Fibroblast of the aortic adventitia (primary cell): ENCODE measurements at places on chromosomes 1 and 21. TPM values are rescaled to one million over a fixed set of nuclear protein-coding genes. Genes with fewer than 3 reads are reported as not detected.

DNA sequence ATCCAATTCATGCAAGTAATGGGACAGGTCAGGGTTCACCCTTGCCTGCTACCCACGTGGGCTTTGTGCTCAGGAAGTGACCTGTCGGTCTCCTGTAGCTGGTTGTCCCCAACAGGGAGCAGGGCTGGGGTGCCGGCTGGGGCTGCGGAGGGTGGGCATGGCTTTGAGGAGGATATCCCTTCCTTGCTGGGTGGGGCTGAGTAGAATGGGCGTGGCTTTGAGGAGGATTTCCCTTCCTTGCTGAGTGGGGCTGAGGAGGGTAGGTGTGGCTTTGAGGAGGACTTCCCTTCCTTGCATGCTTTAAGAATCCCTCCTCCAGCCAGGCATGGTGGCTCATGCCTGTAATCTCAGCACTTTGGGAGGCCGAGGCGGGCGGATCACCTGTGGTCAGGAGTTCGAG lies 151.3 kb downstream of the CLIC6 start:
- DNase-seq, result no peak

- peak; percentile 99 for DNase-seq
Observed at GRCh38 chr1:31701091-31701736, 2.6 kb downstream of the COL16A1 start.

- no peak for DNase-seq
Observed at GRCh38 chr1:151868486-151868885, 15.0 kb upstream of the THEM5 start.

DNA sequence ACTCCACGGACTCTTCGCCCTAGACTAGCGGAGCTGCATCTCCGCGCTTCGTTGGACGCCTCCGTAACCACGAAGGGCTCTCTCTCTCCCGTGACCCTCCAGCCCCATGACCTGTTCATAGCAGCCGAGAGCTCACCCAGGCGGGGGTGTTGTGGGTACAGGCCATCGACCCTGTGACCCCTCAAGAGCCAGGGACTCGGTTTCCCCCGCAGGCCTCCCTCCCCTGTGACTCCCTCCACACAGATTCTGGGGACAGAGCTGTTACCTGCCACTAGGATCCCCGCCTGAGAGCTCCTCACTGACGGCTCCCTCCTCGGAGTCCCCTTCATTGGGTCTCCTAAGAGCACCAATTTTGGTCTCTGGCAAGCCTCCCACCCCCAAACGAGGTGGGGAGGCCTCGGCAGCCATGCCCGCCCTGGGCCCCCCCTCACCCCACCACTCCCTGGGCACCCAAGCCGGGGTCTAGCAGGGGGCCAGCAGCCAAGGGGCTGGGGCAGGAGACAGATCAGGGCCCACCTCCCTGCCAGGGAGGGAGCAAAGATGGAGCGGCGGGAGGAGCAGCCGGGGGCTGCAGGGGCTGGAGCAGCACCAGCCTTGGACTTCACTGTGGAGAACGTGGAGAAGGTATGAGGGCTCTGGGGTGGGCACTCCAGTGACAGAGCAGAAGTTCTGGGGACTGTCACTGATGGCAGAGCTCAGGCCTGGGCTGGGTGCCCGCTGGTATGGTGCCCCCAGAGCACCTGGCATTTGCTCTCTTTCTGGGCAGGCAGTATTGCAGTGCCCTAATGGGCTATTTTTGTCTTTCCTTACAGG lies 517 bp downstream of the IPO13 start:
- no peak for DNase-seq

- DNase-seq, result no peak
Observed at GRCh38 chr1:184051138-184051484, 419 bp upstream of the TSEN15 start.

DNA sequence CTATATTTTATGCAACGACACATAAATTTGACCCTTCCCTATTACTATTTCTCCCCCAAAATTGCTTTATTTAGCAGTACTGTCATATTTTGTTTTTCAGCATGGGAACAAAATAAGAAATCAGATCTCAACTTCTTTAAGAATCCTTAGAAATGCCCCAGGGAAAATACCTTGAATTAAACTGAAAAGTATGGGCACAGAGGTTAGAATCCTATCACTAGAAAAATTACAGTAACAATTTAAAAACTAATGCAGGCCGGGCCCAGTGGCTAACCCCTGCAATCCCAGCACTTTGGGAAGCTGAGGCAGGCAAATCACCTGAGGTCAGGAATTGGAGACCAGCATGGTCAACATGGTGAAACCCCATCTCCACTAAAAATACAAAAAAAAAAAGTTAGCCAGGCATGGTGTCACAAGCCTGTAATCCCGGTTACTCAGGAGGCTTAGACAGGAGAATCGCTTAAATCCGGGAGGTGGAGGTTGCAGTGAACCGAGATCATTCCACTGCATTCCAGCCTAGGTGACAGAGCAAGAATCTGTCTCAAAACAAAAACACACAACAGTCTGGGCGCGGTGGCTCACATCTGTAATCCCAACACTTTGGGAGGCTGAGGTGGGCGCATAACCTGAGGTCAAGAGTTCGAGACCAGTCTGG lies 51.4 kb downstream of the GNB1 start:
- no peak for DNase-seq

DNA sequence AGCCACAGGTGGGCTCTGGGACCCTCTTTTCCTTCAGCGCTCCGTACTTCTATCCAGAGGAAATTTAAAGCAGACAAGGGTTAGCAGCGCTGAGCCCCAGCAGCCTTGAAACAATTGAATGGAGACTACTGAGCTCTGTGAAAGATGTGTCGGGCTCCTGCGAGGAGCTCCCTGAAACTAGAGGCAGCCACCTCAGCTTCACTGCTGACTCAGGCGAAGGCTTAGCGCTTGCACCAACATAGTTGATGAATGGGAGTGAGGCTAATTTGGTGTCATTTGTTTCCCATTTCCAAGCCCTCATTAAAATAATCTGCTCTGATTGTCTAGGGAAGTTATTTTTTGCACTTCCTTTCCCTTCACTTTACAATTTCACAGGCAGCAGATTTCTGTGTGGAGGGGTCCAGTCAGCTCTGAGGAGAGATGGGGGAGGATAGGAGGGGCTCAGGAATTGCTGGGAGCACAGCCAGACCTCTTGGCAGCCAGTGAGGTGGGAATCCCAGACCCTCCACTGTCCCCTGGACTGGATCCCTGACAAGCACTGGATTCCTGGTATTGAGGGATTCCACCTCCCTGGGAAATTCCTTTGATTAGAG lies 398.9 kb upstream of the PLXNA2 start:
- DNase-seq, result no peak

The EPS8L3 gene
- total RNA-seq, result not detected in 2 replicates

DNA sequence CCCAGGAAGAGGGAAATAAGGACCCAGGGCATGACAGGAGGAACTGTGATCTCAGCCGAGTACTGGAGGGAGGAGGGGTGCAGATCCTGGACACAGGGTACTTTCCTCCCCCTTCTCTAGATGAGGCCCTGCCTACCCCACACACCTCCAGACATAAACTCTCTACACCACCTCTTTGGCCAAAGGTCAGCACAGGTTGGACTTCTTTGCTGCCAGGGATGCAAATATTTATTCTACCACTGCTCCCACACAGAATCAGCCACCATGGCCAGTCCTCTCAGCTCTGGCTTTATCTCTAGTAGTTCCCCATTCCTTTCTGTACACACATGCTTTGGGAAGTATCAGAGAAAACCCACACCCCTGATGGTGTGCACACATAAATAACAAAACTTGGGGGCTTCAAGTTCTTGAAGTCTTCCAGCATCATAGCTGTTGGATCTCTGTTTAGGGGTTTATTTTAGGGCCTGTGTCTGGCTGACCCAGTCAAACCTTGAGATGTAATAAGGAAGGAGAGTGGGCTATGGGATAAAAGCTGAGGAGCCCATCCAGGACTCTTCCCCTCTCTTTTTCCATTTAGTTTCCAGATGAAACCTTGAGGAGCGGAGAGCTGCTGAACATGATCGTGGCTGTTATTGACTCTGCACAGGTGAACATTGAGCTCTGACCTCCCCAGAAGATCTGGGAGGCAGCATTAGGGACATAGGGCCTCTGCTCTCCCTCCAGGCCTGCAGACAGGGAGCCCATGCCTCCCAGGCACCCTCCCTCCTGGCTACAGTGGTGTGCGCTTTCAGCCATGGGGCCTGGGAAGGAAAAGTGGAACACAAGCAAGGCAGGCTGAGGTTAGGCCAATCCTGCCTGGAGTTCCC lies 6.7 kb upstream of the SLC27A3 start:
- DNase-seq, result no peak

The TIMM17A gene
- 29.9 and 59.6 TPM in 2 replicates for total RNA-seq

DNA sequence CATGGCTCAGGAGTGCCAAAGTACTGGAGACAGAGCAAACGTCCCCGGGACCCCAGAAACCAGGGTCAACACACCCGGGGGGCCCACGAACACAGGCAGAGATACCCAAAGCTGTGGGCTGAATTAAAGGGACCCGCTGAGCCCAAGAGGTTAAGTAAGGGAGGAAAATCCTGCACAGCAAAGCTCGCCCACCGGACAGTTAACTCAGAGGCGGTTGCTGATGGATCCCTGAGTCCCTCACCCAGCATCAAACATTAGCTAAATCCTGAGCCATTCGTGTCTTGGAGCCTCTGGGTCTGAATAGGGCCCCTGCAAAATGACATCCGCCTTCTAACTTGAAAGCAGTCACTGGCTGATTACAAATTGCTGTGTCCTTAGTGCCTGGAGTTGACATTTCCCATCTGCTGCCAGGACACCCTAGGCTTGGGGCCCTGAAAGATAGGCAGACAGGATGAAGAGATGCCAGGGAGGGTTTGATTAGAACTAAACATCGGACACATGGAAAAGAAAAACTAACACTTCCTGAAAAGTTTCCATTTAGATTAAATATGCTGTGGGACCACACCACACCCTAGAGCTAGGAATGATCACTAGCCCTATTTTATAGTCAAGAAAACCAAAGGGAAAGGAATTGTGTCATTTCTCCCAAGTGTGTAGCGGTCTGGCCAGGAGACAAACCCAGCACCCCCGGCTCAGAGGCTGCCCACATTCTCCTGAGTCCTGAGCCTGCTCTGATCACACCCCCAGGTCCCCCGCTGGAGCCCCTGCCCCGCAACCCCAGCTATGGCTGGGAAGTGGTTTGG lies 239.3 kb downstream of the NPHP4 start:
- DNase-seq, result no peak

- peak; percentile 55 for DNase-seq
Observed at GRCh38 chr1:41670217-41670957, 185.9 kb upstream of the EDN2 start.

GRCh38 chr1:24341260-24341659 lies 22.1 kb downstream of the GRHL3 start:
- no peak for DNase-seq

The TGFB2 gene
- total RNA-seq, result 0.82 and 13.5 TPM in 2 replicates

GRCh38 chr1:172515436-172515835 lies 17.5 kb upstream of the SUCO start:
- no peak for DNase-seq

- peak; percentile 38 for DNase-seq
Observed at GRCh38 chr1:21706151-21706835, 37.1 kb upstream of the RAP1GAP start.

GRCh38 chr1:44296806-44297205 lies 58.3 kb downstream of the ERI3 start:
- no peak for DNase-seq

The KRTAP21-2 gene
- not detected in 2 replicates for total RNA-seq

The CHI3L1 gene
- 3.0 and 5.5 TPM in 2 replicates for total RNA-seq

- no peak for DNase-seq
Observed at GRCh38 chr1:89199525-89200031, 836 bp upstream of the GBP4 start.

DNA sequence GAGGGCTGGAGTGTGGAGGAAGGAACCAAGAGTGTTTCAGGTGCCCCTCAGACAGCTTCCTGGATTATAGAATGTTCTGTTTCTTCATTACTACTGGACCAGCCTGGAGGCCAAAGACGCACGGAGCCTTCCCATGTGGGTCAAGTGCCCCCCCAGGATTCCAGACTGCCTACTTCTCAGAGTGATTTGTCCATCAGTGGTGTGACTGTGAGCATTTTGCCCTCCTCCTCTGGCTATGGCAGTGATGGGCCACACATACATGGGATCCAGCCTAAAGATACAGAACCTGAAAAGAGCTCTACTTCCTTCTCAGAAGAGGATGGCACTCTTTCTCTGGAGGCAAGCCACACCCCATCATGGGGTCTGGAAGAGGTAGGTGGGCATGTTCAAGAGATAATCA lies 64.9 kb downstream of the MACF1 start:
- DNase-seq, result no peak

DNA sequence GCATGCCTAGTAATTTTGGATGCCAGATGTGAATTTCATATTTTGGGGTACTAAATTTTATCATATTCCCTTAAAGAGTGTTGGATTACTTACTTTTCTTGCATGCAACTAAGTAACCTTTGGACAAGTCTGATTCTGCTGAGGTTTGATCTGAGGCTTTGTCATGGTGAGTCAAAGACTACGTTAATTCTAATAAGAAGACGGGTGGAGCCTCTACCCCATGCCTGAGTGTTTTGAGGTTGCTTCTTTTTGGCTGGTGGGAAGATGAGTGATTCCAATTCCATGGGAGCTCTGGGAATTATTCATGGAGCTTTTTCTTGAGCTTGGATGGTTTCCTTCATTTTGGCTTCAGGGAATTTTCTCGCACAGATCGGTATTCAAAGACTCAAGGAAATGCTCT lies 11.6 kb upstream of the PCP4 start:
- DNase-seq, result no peak

- DNase-seq, result peak; percentile 17
Observed at GRCh38 chr1:40665335-40666171, at the start of gene RIMS3. TSS of gene RIMS3 (minus strand) at chr1:40665682. CDS start at chr1:40641925, 23,757 bp downstream.

DNA sequence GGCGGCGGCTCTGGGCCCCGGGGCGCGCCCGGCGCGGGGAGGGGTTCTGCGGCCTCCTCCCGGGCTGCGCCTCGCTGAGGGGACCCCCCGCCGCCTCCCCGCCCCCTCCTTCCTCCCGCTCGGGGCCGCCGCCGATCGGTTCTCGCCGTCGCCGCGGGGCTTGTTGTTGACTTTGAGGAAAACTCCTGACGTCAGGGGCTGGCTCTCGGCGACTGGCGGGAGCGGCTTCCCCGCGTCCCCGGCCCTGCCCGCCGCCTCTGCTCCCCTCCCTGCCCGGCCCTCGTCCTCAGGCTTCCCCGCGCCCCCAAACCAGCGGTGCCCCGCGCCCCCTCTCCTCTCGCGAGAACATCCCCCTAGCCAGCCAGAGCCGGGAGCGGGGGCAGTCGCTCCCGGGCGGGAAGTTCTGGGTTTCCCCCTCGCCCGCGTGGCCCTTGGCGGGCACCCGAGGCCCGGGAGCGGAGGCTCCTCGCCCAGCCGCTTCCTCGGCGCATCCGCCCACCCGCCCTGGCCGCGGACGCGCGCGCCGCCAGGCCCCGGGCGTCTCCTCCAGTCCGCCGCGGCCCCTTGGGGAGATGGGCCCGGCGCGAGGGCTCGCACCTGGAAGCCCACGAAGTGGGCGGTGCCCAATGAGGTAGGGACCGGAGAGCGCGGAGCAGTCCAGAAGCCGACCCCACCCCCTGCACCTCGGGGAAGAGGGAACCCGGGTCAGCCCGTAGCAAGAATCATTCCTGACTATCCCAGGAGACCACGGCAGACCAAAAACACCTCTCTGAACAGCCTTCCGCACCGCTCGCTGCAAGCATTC lies 611 bp upstream of the AKT3 start:
- peak; percentile 64 for DNase-seq

- DNase-seq, result no peak
Observed at GRCh38 chr1:187817782-187818181, 989.0 kb downstream of the PLA2G4A start.

GRCh38 chr21:34640858-34641257 lies 25.9 kb upstream of the RCAN1 start:
- DNase-seq, result peak; percentile 88

GRCh38 chr1:55512466-55512865 lies 297.3 kb upstream of the USP24 start:
- no peak for DNase-seq

GRCh38 chr1:111882559-111882958 lies 106.9 kb downstream of the KCND3 start:
- no peak for DNase-seq

The SLC35F3 gene
- total RNA-seq, result not detected in 2 replicates

The TCP10L gene
- 0.45 TPM in 1 of 2 replicates, not detected in the other for total RNA-seq
